ENCODE measurements at places on chromosomes 2 and 18. TPM values are rescaled to one million over a fixed set of nuclear protein-coding genes. Genes with fewer than 3 reads are reported as not detected.

The REEP1 gene
- not detected for total RNA-seq

The GALNT5 gene
- total RNA-seq = not detected

DNA sequence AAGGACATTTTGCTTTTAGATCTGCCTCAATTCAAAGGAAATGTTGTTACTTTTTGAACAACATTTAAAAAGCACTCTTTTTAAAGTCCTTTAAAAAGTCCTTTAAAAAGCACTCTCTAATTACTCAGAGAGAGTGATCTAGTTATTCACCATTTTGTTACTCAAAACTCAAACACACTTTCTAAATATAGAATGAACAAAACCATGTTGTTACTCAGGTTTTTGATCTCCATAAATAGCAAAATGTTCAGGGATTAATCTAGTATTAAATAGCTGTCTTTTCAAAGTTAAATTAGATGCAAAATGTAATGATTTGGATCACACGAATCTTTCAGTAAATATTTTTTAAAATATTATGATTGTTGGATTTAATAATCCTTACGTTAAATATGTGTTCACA lies 143.5 kb upstream of the BOD1L2 start:
- no peak for DNase-seq
- H3K4me3 ChIP-seq = no peak overlapping the region
- H3K27me3 ChIP-seq = no peaks in the 10 kb centered on the region
- H3K36me3 ChIP-seq = peaks cover 6% of the 10 kb centered on the region
- peaks cover 29% of the 10 kb centered on the region for H3K4me1 ChIP-seq
- H3K27ac ChIP-seq = no peak overlapping the region

GRCh38 chr2:237682856-237683670 lies 55.7 kb downstream of the LRRFIP1 start:
- no peak overlapping the region for H3K27ac ChIP-seq
- no peaks in the 10 kb centered on the region for H3K27me3 ChIP-seq
- no peak for DNase-seq
- peaks cover 1% of the 10 kb centered on the region for H3K36me3 ChIP-seq
- no peak overlapping the region for H3K4me3 ChIP-seq

DNA sequence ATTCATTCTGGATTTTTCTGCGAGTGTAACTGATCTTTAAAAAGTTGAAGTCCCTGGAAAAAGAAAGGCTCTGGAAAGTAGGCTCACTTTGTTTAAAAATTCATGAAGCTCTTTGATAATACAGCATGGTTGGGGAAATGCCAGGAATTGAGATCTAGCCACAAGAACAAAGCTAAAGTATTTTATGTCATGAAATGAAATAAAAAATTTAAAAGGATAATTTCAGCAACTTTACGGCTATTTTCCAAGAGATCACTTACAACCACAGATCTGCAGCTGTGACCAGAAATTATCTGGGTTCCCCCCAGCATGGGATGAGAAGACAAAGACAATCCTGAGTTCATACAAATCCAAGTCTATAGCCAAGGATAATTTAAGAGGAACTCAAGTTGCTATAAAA lies 25.3 kb upstream of the RFX8 start:
- peaks cover 4% of the 10 kb centered on the region for H3K27me3 ChIP-seq
- H3K36me3 ChIP-seq = no peaks in the 10 kb centered on the region
- no peak overlapping the region for H3K4me3 ChIP-seq
- DNase-seq = no peak
- no peak overlapping the region for H3K27ac ChIP-seq

GRCh38 chr2:158458617-158458920 lies 1.8 kb downstream of the PKP4 start:
- H3K4me3 ChIP-seq = peak overlapping the region; percentile 95
- H3K27me3 ChIP-seq = peaks cover 15% of the 10 kb centered on the region
- H3K4me1 ChIP-seq = peaks cover 26% of the 10 kb centered on the region

GRCh38 chr2:84817239-84817655 lies 63.6 kb downstream of the TRABD2A start:
- H3K4me1 ChIP-seq = peaks cover 24% of the 10 kb centered on the region
- no peak overlapping the region for H3K4me3 ChIP-seq
- no peak overlapping the region for H3K27ac ChIP-seq
- peaks cover 5% of the 10 kb centered on the region for H3K27me3 ChIP-seq

- H3K27ac ChIP-seq = no peak overlapping the region
- DNase-seq = no peak
- H3K36me3 ChIP-seq = no peaks in the 10 kb centered on the region
- H3K4me1 ChIP-seq = peaks cover 2% of the 10 kb centered on the region
- peaks cover 13% of the 10 kb centered on the region for H3K27me3 ChIP-seq
Observed at GRCh38 chr2:106282462-106283170, 88.5 kb upstream of the UXS1 start.

All from activated CD8-positive, alpha-beta memory T cell treated with anti-CD3 and anti-CD28 coated beads, Interleukin-2, amount 10 ng/mL, durations not matched to agents 7 days and 5 days (primary cell).